ENCODE measurements at places on chromosomes 7 and 10. TPM values are rescaled to one million over a fixed set of nuclear protein-coding genes. Genes with fewer than 3 reads are reported as not detected.

- DNase-seq: no peak
These were observed 760 bp upstream of the FOXK1 start for GRCh38 chr7:4681218-4681851.

DNA sequence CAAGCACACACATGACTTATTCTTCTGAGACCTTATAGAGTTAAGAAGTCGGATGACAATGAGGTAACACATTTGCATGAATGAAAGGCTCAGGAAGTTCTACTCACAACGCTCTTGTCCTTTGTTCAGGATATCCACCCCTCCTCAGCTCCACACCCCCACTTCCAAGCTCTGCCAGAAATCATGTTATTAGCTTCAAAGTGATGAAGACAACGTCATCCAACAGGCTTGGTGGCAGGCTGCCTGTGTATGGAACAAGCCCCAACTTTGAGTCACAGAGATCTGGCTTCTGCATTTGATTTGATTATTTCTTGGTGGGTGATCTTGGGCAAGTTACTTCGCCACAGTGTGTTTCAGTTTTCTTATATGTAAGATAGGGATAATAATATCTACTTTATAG, 12.4 kb upstream of the BMPER start:
- no peak for DNase-seq

Gene BEND7
- 3.1 TPM for total RNA-seq

- no peak for DNase-seq
These were observed 82.3 kb upstream of the ADRB1 start for GRCh38 chr10:113961182-113962031.

- no peak for DNase-seq
These were observed 3.1 kb upstream of the ETV1 start for GRCh38 chr7:13992596-13992964.

Gene GPR85
- 7.1 TPM for total RNA-seq

DNA sequence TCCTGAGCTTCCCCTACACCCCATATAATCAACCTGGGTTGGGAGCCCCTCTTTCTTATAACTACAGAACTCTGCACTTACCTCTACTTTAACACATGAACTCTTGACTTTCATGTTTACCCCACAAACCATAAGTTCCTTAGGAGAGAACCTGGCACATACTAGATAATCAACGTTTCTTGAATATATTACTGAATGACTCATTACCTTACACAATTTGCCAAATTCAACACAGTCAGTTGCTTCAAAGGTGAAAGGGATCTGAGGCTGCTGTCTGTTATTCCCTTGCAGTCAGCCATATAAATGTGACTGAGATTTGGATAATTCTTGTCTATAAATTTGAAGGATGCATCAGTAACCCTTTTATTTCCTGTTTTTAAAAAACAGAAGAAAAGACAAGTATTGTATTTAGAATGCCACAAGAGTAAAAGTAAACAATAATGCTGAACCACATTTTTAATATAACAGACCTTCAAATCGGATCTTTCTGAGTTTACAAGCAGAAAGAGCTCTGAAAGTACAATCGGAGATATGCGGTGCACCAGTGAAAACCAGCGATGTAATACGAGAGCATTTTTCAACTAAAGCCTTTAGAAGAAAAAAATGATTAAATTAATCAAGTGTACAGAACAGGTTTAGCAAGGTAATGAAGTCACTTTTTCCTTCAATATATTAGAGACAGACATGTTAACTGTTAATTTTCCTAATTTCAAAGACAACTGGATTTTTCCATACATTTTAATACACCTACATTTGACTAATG, 29.5 kb upstream of the LRRC17 start:
- DNase-seq: no peak

GRCh38 chr10:80407812-80408241, 524 bp upstream of the PRXL2A start:
- DNase-seq: peak; percentile 62

GRCh38 chr10:43055217-43055616, 21.7 kb upstream of the RET start:
- no peak for DNase-seq

- DNase-seq: peak; percentile 38
These were observed 36.1 kb downstream of the LRRN3 start for GRCh38 chr7:111126987-111127386.

Gene JMJD1C
- total RNA-seq: 62.5 TPM

Gene CNPY1
- total RNA-seq: not detected

Gene SPDYE1
- total RNA-seq: not detected

Gene NAMPT
- 61.5 TPM for total RNA-seq

GRCh38 chr7:144854839-144855424, 19.1 kb upstream of the TPK1 start:
- no peak for DNase-seq

Gene MEIG1
- not detected for total RNA-seq

DNA sequence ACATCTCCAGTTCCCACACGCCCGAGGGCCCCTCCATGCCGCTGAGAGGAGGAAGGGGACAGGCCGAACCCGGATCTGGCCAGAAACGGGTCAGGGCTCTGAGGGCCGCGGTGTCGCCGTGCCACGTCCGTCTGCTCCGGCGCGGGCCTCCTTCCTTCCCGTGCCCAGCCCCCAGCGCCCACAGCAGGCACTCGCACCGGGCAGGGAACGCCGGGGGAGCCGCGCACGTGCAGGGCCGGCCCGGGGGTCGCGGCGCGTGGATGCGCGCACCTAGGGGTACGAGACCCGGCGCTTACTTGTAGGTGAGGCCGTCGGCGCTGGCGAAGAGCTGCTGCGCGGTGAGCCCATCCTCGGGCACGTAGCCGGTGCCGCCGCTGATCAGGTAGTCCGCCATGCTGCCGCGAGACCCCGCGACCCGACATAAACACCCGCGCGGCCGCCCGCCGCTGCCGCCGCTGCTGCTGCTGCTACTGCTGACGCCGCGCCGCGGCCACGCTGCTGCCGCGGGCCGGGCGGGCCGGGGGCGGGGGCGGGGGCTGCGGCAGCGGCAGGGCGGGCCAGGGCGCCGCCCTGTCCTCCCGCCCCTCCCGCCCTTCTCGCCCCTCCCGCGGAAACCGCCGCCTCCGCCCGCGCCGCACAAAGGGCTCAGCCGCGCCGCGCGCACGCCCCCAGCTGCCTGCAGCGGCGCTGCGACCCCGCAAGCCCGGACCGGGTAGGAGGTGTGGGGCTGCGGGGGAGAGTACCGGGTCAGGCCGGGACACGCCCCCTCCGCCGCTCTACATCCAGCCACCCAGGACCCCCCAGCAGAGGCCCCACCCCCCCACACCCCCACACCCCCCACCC, 4.1 kb downstream of the IMPDH1 start:
- DNase-seq: peak; percentile 38

Gene LDB3
- total RNA-seq: 1.1 TPM

Gene HTR7
- 0.88 TPM for total RNA-seq

Gene SHTN1
- 5.5 TPM for total RNA-seq

GRCh38 chr10:110676016-110676415, 31.9 kb downstream of the RBM20 start:
- DNase-seq: peak; percentile 42

DNA sequence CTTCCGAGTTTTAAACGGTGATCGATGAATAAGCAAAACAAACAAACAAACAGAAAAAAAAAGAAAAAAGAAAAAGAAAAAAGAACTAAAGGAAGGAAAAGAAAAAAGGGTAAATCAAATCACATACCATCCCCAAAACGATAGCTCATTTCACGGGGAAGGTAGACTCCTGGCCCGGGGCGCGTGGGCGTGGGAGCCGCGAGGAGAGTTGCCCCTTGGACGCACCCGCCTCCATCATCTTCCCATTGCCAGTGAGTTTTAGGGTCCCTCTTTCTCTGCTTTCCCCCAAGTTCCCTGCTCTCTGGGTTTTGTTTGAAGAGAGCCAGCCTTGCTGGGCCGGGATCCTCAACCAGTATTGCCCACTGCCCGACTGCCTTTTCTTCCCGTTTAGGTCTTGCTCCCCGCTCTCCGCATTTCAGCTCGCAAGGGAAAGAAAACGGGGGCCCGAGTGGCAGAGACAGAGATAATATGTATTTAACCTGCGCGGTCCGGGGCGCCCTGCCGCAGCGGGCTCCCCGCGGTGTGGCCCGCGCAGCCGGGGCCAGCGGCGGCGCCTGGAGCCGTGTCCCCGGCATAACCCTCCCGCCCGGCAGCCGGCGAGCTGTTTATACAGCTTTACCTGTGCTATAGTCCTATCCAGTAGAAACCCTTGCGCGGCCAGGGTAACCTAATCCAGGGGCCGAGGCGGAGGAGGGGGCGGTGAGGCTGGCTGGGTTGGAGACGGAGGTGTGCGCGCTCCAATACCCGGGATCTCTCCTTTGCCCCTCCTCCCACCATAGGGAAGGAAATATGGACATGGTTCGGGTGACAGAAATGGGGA, 5.2 kb upstream of the GATA3 start:
- DNase-seq: no peak

DNA sequence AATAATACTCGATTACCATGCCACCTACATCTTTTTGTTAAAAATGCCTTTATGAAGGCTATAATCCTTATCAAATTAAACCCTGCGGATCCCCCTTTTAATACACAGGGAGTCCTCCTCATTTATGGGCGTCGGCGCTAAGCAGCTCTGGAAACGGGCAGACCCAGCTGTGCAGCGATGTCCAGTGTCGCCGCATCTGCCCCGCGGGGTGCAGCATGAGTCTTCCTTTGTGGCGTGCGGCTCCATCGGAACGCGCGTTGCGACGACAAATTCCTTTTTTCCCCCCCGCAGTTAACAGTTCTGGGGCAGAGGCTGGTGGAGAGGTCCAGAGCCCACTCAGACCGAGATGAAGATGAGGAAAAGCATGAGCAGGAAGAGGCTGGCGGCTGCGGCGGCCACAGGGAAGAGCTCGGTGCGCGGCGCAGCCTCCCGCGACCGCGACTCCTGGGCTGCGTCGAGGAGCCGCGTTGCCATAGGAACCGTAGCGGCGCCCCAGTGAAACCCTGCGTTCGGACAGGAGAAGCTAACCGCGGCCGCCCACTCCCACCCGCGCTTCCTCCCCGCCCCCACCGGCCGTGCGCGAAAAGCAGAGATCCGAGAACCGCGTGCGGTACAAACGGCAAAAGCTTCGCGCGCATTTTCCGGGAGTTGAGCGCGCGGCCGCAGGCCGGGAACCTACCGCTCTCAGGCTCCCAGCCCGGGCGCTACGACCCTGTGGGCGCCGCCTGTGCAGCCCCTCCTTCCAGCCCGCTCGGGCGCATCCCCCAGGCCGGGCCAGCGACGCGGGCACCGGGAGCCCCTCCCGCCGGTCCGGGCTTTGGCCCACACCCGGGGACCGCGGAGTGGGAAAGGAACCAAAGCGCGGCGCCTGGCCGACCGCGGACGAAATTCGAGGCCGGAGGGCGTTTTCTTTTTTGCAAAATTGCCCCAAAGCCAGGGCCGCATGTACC, 130.6 kb downstream of the SPAG6 start:
- DNase-seq: no peak

- no peak for DNase-seq
These were observed 154.8 kb downstream of the RAPGEF5 start for GRCh38 chr7:22202141-22202540.

Gene PNLIPRP3
- not detected for total RNA-seq

GRCh38 chr7:50367100-50367499, 62.6 kb downstream of the IKZF1 start:
- DNase-seq: no peak

- DNase-seq: no peak
These were observed 8.1 kb upstream of the RABGEF1 start for GRCh38 chr7:66732439-66732838.

Gene CLRN3
- total RNA-seq: not detected

DNA sequence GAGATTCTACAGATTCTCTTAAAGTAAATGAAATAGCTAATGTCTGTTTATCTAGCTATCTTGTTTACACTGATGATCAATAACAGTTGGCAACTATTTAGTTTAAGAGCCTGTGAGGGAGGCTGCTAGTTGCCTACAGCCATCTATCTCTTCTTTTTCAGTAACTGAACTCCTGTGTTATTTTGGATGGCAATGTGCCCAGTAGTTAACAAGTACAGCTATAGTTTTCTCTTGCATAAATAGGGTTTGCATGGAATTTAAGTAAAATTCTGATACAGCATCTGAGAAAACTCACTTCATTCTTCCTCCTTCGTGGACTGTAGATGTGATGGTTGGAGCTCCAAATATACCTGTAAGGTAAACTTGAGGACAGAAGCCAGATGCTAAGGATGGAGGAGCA, 219.5 kb upstream of the POT1 start:
- no peak for DNase-seq

DNA sequence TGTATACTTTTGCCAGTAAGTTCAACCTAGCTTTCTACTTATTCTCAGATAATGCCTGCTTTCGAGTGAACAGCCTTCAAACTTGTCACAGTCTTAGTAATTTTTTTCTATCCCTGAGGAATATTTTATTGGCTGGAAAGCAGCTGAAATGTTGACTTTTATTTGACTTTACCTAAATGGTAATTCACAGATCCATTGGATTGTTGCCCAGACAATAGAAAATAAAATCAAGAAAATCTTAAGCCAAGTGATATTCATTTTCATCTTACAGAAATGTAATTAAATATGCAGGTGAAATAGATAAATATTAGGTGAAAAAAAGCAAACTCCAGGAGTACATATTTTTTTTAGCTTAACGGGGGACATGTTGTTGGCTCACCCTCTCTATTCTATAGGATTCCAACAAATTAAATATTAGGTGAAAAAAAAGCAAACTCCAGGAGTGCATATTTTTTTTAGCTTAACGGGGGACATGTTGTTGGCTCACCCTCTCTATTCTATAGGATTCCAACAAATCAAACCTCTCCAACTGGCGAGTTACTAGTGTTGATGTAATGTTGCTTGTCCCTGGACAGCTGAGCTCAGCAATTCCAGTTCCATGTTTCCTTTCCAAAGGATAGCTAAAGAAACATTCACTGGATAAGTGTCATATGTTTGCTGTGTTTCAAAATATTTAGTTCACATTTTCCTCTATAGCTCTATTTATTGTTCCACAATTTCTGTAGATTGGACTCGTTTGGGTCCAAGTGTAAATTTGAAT, 4.2 kb downstream of the TMEM26 start:
- no peak for DNase-seq

Gene CALML3
- total RNA-seq: not detected

Gene KIAA1217
- total RNA-seq: 1.1 TPM

Gene CYP2C9
- total RNA-seq: not detected

DNA sequence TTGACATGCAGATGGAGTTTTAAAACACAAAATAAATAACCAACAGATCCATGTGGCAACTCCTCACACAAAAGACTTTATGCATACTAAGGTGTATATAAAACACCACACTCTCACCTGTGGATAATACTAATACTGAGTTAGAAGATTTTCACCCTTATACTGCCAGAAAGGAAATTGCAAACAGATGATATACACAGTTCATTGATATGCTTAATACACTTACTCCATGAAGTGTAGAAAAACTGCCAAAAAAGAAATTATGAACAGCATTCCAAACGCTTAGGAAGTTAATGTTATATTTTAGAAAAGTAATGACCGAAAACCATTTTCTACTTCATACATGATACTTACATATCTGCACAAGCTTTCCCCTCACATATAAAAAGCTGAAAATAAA, 17.6 kb upstream of the SNX13 start:
- no peak for DNase-seq

Gene NPTX2
- 138 TPM for total RNA-seq

GRCh38 chr10:102262744-102263370, 17.5 kb downstream of the GBF1 start:
- DNase-seq: no peak

DNA sequence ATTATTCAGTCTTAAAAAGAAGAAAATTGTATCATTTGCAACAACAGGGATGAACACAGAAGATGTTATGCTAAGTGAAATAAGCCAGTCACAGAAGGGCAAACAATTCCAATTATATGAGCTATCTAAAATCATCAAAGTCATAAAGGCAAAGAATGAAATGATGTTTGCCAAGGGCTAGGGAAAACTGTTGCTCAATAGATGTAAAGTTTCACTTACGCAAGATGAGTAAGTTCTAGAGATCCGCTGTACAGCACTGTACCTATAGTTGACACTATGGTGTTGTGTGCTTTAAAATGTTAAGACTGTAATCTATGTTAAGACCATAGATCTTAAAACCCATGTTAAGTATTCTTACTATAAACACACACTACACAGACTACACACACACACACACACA, 904.6 kb upstream of the LRRN3 start:
- no peak for DNase-seq
